ENCODE measurements at places on chromosomes 2 and 18.

DNA sequence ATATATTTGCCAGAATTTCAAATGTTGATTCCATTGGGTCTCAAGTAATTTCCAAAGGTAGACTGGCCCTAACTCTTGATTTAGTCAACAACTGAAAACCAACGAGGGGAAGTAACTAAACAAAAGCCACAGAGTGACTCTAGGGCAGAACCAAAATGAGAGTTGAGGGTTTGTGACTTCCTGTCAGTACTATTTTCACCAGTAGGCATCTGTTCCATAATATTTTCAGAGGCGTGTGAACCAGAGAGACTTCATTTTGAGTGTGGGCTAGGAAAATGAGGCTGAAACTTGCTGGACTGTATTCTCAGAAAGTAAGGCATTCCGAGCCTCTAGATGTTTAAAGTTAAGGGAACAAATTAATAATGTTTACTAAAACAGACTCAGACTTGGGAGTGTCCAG, 70.6 kb downstream of the GDF7 start:
- no peak for DNase-seq

GRCh38 chr2:31381601-31382000, 32.9 kb downstream of the XDH start:
- DNase-seq, result no peak

- DNase-seq, result no peak
Measured at GRCh38 chr2:95056461-95057459, 31.3 kb downstream of the MAL start.

DNA sequence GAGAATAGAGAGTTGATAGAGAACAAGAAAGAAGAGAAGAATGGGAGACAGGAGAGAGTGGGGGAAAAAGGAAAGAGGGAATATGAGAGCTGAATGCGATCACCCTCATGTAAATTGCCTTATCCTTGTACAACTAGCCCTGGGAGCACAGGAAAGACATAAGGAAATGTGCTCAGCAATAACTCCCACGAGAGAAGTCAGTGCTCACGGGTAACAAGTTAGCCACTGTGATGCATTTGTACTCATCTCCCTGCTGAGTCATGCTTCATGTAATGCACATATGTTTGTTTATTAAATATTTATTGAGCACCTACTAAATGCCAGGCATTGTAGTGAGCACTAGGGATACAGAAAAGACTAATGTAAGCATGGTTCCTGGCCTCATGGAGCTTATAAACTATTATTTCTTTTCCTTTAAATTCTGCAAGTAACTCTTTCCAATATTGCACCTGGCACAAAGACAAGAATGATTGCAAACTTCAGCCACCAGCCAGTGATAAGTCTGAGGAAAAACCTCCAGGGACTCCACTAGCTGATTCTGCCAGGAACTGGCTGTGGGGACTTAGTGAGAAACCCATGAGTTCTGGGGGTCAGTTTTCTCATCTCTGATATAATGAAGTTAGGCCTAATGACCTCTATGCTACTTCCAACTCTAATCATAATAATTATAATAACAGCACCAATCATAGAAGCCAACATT, 124.1 kb downstream of the LNPK start:
- DNase-seq, result no peak

DNA sequence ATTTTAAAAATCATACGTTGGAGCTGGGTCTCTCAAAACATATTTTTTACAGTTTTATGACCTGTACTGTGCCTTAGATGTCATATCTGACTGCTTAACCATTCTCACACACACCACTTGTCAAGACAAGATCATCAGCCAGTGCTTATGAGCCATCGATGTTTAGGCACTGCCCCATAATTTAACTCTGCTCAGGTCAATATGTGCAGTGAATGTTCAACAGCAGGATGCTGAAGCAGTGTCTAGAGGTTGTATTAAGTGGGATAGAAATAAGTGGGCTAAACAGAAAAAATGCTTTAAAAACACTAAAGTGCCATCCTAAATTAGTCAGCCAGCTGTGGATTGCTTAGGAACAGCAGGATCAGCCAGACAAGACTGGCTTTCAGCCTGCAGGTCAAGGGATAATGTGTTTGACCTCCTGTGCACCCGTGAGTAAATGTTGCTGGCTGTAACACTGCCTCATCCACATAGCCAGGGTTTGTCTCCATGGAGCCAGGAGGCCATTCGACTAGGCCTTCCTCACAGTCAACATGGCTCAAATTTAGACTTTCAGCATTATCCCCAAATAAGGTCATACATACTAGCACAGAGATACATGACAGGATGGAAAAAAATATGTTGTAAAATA, 139.0 kb upstream of the NXPH2 start:
- no peak for DNase-seq

All from BJ (cell line).